Stimulated activated CD4-positive, alpha-beta T cell treated with anti-CD3 and anti-CD28 coated beads, TNF-alpha, amount 100 ng/mL, for 1 hour (primary cell): ENCODE measurements at places on chromosomes 5 and 9.

GRCh38 chr5:170159101-170159698 is 53.5 kb downstream of the FOXI1 start:
- DNase-seq, result no peak

- DNase-seq, result no peak
Measured at GRCh38 chr9:134916161-134916665, 1.5 kb downstream of the FCN1 start.

- DNase-seq, result no peak
Measured at GRCh38 chr9:116238225-116238624, 84.6 kb downstream of the PAPPA start.

GRCh38 chr9:2863831-2864230 is 19.9 kb upstream of the PUM3 start:
- DNase-seq, result no peak

GRCh38 chr5:178116143-178116885 is 3.0 kb downstream of the N4BP3 start:
- DNase-seq, result peak; percentile 57

- DNase-seq, result no peak
Measured at GRCh38 chr5:5436203-5436760, 13.8 kb downstream of the ICE1 start.
